ENCODE measurements at places on chromosomes 16 and 17.

GRCh38 chr16:8819411-8820034, 21.9 kb downstream of the PMM2 start:
- H3K4me1 ChIP-seq, result peaks cover 24% of the 10 kb centered on the region
- H3K4me3 ChIP-seq, result no peak overlapping the region

DNA sequence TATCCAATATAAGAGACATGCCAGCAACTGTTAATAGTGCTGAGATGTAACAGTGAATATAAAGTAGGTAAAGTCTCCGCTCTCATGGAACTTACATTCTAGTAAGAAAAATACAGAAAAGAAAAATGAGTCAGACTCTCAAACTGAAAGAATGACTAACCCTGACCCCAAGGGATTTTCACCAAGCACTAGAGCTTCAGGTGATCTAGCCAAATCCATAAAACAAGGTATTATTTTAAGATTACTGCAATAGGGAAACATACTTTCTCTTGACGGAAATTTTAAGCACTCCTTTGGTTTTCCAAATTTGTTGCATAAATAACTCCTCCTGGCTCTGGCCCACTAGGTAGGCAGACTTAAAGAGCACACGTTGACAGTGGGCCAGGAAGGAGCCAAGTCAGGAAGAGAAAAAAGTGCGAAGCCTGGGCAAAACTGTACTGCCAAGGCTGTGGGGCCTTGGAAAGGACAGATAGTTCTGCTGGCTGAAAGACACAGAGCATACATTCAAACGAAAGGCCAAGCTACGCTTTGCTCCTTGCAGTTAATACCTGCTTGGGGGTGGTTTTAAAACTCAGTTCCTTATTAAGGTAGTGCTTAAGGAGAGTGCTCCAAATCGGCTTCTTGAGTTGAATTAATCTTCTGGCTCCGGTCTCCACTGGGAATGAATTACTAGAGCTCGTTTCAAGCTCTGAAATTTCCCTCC, 1.4 kb downstream of the GOT2 start:
- H3K27ac ChIP-seq, result peak overlapping the region; percentile 85
- no peak for ATAC-seq
- peak overlapping the region; percentile 88 for H3K4me3 ChIP-seq

DNA sequence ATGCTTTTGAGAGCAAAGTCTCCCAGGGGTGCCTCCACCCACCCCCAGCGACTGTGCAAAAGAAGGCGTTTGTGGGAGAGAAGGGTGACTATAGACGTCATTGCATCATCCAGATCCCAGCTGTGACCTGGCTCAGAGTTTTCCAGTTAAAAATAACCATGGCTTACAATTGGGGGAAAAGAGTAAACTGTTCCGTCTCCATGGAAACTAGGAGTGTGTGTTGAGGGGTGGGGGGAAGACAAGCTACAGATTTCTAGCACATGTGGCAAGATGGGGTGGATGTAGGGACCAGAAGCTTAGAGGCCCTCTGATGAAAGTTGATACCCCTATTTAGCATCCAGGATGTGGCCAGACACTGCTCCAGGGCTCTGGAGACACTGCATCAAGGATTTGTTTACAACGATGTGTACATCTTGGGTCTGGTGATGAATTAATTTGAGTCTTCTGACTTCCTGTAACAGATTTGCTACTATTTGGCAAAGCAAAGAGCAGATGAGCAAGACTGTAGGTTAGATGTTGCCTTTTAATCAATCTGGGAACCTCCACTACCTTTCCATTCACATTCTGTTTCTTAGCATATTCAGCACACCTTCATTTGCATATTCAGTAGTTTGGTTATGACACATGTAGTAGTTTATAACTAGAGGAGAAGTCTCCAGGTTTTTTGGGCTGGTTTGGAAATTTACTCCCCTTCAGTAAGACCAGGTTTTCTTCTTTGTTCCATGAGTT, 6.2 kb upstream of the DUSP14 start:
- H3K4me3 ChIP-seq, result no peak overlapping the region
- peaks cover 14% of the 10 kb centered on the region for H3K36me3 ChIP-seq
- H3K27me3 ChIP-seq, result no peaks in the 10 kb centered on the region
- ATAC-seq, result peak; percentile 65
- H3K4me1 ChIP-seq, result peaks cover 25% of the 10 kb centered on the region

GRCh38 chr17:2176499-2177169, 121.7 kb downstream of the HIC1 start:
- H3K4me3 ChIP-seq, result no peak overlapping the region
- peak overlapping the region; percentile 21 for H3K27ac ChIP-seq
- H3K27me3 ChIP-seq, result no peaks in the 10 kb centered on the region
- H3K36me3 ChIP-seq, result no peaks in the 10 kb centered on the region
- ATAC-seq, result no peak
